ENCODE measurements at places on chromosomes 12 and 14.

DNA sequence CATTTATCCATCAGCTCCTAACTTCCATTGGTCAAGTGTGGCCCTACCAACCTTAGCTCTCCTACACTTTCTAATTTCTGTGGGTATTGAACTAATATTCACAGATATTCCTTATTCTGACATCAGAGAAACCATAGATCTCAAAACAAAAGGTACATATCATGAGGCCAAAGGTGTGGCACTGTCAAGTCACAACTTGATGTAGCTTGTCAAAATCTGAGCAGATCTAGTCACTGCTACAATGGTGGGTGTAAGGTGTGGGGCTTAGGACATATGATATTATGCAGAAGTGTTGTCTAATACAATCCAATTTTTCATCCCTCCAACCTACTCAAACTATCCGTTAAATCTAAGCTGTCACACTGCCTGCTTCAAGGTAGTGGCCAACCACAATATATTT lies 114.0 kb upstream of the FAR2 start:
- no peak for DNase-seq

- no peak for DNase-seq
Measured at GRCh38 chr14:93879362-93879983, 47.7 kb upstream of the FAM181A start.

- no peak for DNase-seq
Measured at GRCh38 chr12:48119834-48120195, 651 bp downstream of the PFKM start.

DNA sequence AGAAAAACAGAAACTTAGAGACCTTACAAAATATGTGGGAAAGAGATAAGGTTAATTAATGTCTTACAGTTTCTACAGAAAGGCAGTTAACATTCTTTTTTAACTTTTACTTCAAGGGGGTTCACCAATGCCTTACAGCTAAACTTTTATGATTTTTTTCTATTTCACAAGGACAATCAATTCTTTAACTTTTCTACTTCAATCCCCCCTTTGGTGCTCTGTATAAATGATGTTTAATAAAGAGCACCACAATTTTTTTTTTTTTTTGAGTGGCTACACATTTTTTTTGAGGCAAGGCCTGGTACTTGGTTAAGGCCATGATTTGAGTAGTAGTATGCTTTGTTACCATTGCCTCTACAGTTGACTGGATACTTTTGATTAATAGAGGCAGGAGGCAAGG lies 279.6 kb downstream of the PRKD1 start:
- no peak for DNase-seq

GRCh38 chr12:3863756-3864155 lies 9.4 kb downstream of the PARP11 start:
- DNase-seq = no peak

GRCh38 chr14:69241577-69241976 lies 18.4 kb upstream of the GALNT16 start:
- no peak for DNase-seq

GRCh38 chr12:52546126-52546525 lies 6.8 kb downstream of the KRT71 start:
- no peak for DNase-seq

DNA sequence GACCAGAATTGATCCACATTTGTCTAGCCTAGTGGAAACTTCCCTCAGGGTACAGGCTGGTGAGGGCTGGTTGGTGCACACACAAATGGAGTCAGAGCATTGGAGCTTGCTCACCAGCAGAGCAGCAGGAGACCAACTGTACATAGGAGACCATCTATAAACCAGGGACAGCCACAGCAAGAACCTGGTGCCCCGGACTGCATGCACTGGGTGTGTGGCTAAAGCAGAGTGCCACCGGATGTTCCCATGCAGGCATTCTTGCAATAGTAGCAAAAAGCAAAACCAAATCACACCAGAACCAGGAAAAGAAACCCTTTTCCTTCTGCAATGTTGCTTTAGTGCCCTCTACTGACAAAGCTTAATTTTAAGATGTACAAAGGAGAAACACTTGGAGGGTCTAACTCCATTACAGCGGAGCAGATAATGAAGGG lies 136.4 kb downstream of the MDGA2 start:
- no peak for DNase-seq

DNA sequence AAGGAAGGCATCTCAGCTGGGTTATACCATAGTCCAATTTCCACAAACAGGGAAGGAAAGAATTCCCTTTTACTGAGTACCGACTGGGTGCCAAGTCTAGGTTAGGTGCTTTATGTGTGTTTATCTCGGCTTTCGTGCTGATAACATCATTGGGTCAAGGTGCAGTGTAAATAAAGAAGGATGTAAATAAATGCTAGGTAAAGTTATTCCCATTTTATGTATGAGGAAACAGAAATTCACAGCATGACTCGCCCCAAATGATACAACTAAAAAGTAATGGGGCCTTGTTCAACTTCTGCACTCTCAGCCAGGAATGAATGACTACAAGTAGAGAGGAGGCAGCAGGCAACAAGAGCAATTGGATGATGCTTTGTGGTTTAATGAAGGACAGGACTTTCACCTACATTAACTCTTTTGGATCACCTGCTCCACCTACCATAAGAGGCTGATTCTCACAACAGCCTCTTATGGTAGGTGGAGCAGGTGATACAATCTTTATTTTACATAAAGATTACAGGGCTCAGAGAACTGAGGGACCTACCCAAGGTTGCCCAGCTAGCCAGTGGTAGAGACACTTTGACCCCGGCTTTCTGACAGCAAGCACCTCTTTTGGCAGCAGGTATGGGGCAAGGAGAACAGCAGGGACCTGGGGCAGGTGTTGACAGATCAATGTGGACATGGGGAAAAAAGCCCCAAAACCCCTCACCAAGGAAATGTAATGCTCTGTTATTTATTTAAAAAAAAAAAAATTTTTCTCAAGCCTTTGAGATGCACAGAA lies 213.4 kb upstream of the NUDT4 start:
- DNase-seq = no peak

GRCh38 chr12:112107306-112108201 lies 1.0 kb downstream of the NAA25 start:
- no peak for DNase-seq

Data from stimulated activated CD4-positive, alpha-beta T cell treated with anti-CD3 and anti-CD28 coated beads, Interleukin-15, amount 100 ng/mL, for 1 hour (primary cell).